ENCODE measurements at places on chromosomes 6 and 20.

DNA sequence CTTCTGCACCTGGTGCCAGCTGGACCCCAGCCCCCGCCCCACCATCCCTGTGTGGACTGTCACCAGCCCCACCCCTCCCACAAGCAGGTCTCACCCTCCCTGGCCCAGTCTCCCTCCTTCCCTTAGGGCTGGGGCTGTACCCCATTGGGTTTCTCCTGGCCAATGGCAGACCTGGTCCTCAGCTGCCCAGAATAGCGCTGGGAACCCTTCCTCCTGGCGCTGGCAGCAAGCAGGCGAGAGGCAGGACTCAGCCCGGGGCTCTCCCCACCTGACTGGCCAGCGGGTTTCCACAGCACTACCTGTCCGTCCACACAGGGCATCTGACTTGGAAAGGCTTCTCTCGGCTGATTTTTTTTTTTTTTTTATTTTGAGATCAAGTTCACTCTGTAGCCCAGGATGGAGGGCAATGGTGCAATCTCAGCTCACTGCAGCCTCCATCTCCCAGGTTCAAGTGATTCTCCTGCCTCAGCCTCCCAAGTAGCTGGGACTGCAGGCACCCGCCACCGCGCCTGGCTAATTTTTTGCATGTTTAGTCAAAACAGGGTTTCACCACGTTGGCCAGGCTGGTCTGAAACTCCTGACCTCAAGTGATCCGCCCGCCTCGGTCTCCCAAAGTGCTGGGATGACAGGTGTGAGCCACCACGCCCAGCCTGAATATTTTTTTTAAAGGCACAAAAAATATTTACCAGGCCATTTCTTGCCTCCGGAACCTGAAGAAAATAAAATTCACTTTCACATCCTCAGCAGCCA is 21.6 kb upstream of the CHRNA4 start:
- DNase-seq = no peak

DNA sequence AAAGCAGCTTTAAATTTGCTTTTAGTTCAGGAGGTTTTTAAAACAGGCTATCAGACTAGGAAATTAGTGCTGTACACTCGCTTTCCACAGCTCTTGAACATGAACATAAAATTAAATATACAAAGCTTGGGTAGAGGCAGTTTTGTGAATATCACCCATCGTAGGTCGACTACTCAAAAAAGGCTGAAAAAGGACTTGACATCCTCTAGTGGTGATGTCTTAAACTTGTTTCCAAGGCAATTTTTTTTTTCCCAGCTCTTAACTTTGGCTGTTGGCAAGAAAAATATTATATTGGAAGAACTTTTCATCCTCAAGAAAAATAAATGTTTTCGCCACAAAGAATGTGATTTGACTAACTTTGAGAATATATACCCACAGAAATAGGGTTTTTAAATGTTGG is 2.9 kb downstream of the MAP7 start:
- DNase-seq = no peak

- no peak for DNase-seq
Measured at GRCh38 chr6:134553936-134554335, 236.0 kb upstream of the SGK1 start.

- DNase-seq = no peak
Measured at GRCh38 chr20:10329387-10330005, 104.5 kb downstream of the MKKS start.

DNA sequence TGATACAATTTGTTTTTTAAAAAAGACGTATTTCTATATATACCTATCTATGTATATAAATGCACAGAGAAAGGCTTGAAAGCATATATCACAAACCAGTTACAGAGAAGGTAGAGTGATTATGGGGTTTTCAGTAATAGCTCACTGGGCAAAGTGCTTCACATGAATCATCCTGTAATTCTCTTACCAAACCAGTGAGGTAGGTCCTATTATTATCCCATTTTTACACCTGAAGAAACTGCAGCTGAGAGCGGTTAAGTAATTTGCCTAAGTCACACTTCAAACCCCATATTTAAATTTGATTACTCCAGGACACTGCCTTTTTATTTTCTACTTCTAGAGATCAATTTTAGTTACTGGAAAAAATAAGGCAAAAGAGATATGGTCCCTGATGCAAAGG is 4.4 kb downstream of the GSS start:
- no peak for DNase-seq

- no peak for DNase-seq
Measured at GRCh38 chr20:46631874-46632446, 19.3 kb downstream of the SLC13A3 start.
